ENCODE measurements at places on chromosomes 5 and 9. TPM values are rescaled to one million over a fixed set of nuclear protein-coding genes. Genes with fewer than 3 reads are reported as not detected.

Gene GLDC
- total RNA-seq, result 1.4 TPM

Gene SPATA31D4
- not detected for total RNA-seq

Gene SHOC1
- total RNA-seq, result not detected

Gene ZDHHC11B
- 17.7 TPM for total RNA-seq

Gene AJM1
- 6.2 TPM for total RNA-seq

Gene UBAP2
- 30.5 TPM for total RNA-seq

Gene MYO10
- total RNA-seq, result 17.6 TPM

Gene KIF4B
- total RNA-seq, result 0.09 TPM

Gene PCDHB11
- 15.3 TPM for total RNA-seq

DNA sequence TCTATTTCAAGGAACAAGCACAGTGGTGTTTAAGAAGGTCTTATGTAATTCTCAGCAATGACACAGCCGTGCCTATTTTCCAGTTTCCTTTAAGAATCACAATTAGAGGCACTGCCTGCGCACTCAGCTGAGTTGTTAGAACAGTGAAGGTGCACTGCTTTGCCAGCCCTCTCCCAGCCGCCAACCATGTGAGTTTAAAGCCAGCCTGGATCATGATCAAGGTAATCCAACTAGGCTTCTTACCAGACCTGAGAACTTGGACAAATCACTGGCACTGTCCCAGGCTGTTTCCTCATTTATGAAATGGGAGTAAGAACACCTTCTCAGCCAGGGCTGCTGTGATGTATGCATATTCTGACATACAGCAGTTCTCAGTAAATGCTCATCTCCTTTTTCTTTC, 99.6 kb downstream of the ASTN2 start:
- no peak for DNase-seq

DNA sequence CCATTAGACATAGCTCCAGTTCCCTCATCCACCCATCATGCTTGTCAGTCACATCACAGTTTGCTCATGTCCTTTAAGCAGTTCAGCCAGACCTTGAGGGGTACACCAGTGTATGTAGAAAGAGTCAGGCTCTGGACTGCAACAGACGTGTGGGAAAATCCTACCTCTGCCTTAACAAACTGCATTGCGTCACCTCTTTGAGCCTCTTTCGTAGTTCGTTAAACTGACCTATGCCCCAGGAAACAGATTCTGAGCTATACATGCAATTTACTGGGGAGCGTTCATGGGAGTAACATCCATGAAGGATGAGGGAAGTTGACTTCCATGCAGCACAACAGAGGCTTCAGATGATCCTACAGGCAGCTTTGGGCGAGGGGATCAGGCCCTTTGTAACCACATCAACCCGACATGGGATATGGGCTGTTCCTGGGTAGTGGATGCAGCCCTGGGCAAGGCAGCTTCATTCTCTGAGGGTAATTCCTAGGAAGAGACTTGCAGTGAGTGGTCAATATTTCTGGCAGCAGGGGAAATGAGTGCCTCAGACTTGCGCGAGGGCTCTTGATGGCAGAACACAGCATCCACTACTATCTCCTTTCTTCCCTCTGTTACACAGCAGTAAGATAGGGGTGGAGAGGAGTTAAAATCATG, 4.3 kb downstream of the SPINK4 start:
- no peak for DNase-seq

GRCh38 chr5:105230516-105231157, 1668.0 kb upstream of the NUDT12 start:
- DNase-seq, result no peak

GRCh38 chr9:2957656-2958200, 113.8 kb upstream of the PUM3 start:
- DNase-seq, result no peak

DNA sequence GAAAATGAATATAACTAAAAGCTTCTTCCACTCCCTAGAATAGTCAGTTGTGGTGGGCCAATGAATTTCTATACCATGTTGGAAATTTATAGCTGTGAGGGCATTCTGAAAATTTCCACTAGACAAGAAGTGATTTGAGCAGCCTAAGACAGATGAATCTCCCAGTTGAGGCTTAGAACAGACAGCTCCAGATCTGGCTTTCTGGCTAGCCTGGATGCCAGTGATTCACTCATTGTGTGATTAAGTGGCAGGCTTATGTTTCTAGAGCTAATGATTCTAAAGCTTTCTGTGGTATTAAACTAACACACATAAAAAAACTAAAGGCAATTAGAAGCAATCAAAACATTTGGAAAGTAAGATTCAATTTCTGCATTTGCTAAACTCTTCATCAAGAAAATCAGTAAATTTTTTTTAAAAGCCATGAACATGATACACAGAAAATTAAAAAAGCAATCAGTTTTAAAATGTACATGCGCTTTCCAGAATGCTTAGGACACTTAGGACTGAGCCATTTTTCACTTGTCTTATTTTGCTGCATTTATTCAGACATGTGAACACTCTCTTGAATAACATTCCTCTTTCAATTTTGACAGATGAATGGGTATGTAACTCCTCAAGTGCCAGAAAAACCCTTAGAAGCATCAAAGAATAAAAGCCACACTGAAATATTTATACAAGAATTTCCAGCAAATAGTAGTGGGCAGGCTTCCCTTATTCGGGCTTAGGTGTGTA, 100.5 kb upstream of the GNAQ start:
- no peak for DNase-seq

DNA sequence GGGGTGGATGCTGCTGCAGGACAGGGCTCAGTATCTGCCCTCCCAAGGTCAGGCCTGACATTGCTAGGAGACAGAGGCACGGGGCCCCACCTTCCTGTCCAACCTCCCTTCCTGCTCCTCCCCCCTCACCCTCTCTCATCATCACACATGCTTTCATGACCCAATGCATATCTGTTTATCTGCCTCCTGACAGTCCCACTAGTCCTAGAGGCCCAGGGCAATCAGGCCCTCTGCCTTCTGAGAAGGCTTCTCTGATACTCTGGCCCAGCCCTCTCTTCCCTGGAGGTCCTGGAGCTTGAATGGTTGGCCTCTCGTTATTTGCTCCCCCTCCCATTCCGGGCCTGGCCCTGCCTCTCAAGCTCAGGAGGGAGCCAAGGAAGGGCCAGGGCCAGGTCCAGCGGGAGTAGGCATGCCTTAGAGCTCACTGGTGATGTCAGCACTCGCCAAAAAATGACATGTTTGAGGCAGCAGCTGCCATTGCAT, 90.6 kb upstream of the SAP30L start:
- DNase-seq, result peak; percentile 55

DNA sequence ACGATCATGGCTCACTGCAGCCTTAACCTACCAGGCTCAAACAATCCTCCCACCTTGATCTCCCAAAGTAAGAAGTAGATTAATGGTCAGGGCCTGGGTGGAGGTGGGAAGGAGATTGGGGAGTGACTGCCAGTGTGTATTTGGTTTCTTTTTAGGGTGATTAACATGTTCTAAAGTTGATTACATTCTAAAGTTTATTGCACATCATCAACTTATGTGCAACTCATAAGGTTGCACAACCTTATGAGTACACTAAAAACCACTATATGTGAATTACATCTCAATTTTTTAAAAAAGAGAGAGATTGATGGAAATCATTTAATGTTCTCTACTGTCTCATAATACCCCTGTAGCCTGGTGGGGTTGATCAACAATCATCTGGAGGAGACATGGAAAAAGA, 218.1 kb downstream of the AOPEP start:
- no peak for DNase-seq

DNA sequence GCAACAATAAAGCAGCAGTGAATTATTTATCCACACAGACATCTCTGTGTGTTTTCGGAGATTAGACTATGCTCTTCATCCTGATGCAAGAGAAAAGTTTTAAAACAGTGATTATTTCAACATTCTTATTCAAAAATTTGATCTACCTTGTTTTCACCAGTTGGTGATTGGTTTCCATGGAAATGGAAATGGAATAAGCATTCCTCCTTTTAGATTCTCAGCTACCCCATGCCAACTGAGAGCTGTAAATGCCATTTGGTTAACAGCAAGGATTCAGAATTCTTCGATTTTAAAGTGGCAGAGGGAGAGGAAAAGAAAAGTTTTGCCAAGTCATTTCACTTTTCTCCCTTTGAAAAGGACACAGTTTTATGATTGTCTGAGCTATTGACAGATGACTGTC, 154.7 kb downstream of the PCSK5 start:
- DNase-seq, result no peak

DNA sequence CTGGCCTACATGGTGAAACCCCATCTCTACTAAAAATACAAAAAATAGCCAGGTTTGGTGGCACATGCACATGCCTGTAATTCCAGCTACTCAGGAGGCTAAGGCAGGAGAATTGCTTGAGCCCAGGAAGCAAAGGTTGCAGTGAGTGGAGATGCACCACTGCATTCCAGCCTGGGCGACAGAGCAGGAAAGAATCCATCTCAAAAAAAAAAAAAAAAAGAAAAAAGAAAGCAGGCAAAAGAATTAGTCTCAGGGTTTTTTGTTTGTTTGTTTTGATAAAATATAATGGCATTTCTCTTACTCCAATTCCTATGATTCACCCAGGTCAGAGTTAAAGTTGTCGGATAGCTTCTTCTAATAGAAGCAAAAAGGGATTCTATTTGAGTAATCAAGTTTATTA, 67.0 kb upstream of the ATG10 start:
- DNase-seq, result no peak

- DNase-seq, result no peak
Observed at GRCh38 chr5:145800181-145800580, 35.0 kb downstream of the PRELID2 start.

GRCh38 chr9:86856259-86856658, 91.0 kb downstream of the GAS1 start:
- DNase-seq, result no peak

- no peak for DNase-seq
Observed at GRCh38 chr5:82820961-82821845, 256.0 kb downstream of the TMEM167A start.

GRCh38 chr5:38369692-38370091, 111.3 kb downstream of the EGFLAM start:
- DNase-seq, result no peak

GRCh38 chr5:74319076-74319475, 321.5 kb downstream of the ENC1 start:
- DNase-seq, result no peak

GRCh38 chr5:148014276-148014675, 49.5 kb upstream of the SPINK5 start:
- no peak for DNase-seq

DNA sequence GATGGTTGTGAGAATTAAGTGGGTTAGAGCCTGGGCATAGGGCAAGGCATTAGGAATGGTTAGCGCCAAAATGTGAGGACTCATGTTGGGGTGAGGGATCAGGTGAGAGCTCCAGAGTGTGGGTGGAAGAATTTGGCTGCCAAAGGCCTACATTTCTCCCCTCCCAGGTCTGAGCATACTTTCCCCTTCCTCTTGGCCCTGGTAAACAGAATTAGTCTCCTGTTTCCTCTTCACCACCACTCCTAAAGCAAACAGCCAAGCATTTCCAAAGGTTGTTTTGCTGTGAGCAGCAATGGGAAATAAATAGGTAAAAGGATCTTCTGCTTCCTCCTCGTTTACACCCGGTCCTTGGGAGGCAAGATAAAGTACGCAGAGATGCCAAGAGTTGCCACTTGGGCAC, 132.5 kb downstream of the ZSWIM6 start:
- no peak for DNase-seq

DNA sequence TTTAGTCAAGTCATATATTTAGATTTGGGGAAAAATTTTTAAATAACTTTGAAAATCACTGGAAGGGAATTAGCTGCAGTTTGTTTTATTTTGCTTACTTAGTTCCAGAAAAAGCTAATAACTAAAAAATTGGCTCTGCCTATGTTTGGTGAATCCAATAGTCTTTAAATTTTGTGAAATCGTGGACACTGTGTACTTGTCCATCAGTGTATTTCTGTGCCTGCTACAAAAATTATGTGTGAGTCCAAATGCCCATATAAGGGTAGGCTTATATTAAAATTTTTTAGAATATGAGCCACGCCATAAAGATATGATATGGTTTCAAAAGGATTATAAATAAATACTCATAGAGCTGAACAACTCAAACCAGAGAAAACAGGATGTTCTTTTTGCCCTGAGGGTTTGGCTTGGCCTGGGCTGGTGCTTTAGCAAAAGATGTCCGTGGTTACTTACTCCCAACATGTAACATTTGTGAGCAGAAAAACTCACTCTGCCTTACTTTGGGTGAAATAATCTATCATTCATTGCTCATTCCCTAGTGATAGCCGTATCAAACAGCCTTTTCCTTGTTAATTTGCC, 133.2 kb upstream of the PRLR start:
- no peak for DNase-seq

- no peak for DNase-seq
Observed at GRCh38 chr5:180128671-180129261, 57.2 kb upstream of the RNF130 start.

GRCh38 chr5:156096259-156096658, 230.7 kb upstream of the SGCD start:
- DNase-seq, result no peak

GRCh38 chr9:73143711-73144328, 7.8 kb upstream of the ANXA1 start:
- no peak for DNase-seq

All from aorta (tissue), 5 donors.